ENCODE measurements at places on chromosomes 5 and 9.
A peak's percentile ranks its signal among the peaks of the same experiment; 100 is the strongest.

DNA sequence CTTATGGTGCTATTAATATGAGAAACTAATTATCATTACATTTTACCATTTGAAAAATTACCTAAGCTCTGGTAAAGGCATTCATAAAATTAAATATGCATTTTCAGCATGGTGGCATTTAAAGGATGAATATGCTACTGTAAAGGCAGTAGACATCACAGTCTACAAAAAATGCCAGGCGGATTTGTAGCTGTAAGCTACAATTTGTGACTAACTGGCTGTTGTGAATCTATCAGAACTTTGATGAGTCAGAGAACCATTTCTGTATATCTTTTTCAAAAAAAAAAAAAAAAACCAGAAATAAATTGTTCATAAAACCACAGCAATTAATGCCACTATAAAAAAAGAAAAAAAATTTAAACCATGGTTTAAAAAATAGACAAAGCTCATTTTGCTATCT is 186.3 kb downstream of the NFIB start:
- DNase-seq: no peak

DNA sequence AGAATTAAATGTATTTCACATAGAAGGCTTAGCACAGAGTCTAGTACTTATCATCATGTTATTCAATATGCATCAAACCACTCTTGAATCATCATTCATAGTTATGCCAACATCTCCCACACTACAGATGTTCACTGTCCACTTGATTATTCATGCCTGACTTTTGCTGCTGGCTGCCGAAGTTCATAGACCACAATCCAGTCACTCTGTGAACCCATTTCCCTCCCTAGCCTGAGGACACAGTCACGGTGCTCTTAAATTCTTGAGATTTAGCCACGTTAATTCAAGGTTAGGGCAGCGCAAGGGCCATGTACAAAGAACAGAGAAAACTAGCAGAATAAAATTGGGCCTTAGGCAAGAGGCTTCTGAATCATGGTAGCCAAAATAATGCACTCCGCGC is 32.4 kb downstream of the ABCA1 start:
- DNase-seq: no peak

- DNase-seq: no peak
Observed at GRCh38 chr9:131892902-131893500, 153.1 kb upstream of the RAPGEF1 start.

DNA sequence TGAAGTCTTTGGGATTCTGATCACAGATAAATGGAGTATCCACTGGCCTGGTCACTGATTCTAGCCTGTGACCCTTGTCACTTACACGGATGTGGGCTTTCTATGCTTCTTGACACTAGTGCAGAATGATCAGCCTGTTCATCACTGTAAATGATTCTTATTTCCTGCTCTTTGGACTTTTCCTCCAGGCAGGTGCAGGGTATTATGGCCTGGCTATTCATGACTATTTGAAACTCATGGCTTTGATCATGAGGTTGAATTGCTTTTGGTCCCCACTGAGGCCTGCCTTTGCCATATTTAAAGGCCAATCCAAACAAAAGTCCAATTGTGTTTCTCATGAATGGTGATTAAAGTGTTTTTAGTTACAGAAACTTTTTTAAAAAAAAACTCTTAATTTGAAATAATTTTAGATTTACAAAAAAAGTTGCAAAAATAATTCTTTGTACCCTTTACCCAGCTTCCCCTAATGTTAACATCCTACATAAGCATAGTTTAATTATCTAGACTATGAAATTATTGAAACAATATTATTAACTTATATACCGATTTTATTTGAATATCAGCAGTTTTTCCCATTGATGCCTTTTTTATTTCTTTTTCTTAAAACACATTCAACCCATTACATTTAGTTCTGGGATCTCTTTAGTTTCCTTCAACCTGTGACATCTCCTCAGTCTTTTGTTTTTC is 68.1 kb downstream of the GALNT10 start:
- DNase-seq: no peak

DNA sequence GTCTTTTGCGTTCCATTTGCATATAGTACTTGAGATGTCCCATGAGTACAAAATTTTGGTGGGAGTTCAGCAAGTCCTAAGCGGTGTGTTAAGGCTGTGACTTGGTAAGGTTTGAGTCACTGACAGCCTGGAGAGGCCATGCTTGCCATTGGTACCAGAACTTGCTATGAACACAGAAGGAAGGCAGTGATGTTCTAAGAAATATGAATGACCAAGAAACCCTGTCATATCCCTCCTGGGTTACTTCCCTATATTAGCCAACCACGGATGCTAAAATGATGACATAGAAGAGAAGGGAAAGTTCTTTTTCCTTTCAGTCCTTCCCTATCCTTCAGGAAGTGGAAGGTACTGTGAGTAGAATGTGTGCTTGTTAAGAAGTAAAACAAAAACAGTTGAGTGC is 136.7 kb downstream of the GCNT1 start:
- no peak for DNase-seq

DNA sequence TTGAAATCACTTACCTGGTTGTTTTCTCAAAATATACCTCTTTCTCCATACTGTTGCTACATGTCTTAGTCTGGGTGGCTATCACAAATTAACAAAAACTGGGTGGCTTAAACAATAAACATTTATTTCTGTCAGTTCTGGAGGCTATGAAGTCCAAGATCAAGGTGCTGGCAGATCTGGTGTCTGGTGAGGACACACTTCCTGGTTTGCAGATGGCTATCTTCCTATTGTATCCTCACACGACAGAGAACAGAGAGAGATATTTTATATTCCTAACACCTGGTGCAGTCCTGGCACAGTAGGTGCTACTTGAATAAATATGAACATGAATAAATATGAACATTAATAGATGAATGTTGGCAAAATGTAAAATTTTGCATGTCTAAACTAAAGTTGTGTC is 164.3 kb upstream of the ACOT12 start:
- no peak for DNase-seq

GRCh38 chr5:111153483-111153882 is 61.3 kb downstream of the WDR36 start:
- no peak for DNase-seq

- no peak for DNase-seq
Observed at GRCh38 chr9:134063088-134063570, 4.7 kb downstream of the BRD3 start.

DNA sequence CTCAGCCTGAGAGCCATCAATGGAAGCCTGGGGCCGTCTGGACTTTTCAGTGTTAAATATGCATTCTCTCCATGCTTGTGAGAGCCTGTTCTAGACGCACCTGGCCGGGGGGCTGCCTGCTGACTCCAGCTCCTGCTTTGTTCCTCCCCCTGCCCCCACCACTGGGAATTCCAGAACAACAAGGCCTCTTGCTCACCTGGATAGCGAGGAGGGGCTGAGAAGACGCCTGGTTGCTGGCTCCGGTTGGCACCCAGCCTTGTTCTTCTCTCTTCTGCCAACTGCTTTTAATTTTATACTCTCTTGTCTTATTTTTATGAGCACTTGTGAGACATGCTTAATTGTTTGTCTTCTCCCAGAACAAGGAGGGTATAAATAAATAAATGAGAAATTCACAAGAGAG is 15.0 kb upstream of the RAPGEF1 start:
- no peak for DNase-seq

GRCh38 chr5:83149671-83150070 is 72.3 kb downstream of the XRCC4 start:
- no peak for DNase-seq

GRCh38 chr9:77291714-77292113 is 114.4 kb downstream of the VPS13A start:
- no peak for DNase-seq

GRCh38 chr5:98913911-98914310 is 14.9 kb downstream of the CHD1 start:
- no peak for DNase-seq

- peak; percentile 59 for DNase-seq
Observed at GRCh38 chr5:134555223-134555889, 29.9 kb downstream of the JADE2 start.

DNA sequence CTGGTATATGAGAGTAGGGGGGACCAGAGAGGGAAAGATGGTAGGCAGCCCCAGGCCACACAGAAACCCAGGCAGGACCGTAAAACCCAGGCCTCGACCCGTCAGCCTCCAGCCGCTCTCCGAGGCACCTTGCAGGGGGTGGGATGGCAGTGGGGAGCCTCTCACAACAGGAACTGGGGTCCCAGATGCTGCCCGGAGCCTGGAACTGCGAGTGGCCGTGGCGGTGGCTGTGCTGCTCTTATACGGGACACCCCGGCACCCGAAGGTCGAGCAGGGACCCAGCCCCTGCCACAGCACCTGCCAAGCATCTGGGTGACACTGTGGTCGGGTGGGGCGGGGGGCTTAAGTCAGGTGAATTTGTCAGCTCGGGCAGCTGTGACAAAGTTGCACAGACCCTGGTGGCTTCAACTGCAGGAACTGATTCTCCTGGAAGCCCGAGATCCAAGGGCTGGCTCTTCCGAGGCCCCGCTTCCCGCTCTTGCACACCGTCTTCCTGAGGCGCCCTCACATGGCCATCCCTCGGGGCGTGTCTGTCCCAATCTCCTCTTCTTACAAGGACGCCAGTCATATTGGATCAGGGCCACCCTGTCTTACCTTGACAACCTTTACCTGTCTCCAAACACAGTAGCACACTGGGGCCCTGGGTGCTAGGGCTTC is 47.6 kb upstream of the EGFL7 start:
- no peak for DNase-seq

DNA sequence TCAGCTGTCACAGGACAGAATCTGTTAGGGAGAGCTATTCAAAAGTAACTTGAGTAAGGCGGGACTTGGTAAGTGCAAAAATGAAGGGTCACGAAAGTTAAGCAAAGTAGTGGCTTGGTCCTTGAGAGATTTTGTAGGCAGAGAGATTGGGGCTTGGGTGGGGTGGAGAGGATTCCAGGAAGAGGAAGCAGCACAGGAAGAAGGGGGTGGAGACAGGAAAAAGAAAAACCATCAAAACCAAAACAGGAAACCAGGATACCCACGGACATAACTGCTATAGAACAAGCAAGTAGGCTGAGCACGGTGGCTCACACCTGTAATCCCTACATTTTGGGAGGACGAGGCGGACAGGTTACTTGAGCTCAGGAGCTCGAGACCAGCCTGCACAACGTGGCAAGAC is 3.7 kb downstream of the ROPN1L start:
- DNase-seq: no peak

DNA sequence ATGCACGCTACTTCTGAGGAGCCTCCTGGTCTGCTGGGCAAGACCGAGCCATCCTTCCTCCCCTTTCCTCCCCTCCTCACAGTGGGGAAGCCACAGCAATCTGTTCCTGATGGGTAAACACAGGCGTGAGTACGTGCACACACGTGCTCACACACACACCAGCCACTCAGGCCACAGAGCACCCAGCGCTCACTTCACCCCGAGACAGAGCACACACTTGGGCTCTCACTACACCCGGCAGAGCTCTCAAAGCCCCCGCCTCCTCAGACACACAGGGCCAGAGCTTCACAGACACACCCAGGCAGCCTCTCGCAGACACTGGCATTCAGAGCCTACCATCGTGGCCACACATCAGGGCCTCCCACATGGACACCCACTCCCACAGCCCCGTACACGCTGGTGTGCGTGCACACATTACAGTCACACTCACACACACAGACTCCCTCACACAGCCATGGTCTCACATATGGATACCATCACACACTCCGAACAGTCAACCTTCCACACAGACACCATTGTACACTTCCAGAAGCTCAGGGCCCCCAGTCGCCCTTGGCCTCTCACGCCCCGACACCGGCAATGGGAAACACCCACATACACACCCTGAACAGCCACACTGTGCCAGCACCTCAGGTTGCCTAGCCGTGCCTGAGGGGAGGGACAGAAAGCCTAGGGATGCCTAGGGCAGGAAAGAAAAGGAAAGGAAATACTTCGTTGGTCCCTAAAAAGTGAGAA is 13.5 kb downstream of the CNTFR start:
- no peak for DNase-seq

- no peak for DNase-seq
Observed at GRCh38 chr5:89703817-89704216, 705.7 kb downstream of the CETN3 start.

DNA sequence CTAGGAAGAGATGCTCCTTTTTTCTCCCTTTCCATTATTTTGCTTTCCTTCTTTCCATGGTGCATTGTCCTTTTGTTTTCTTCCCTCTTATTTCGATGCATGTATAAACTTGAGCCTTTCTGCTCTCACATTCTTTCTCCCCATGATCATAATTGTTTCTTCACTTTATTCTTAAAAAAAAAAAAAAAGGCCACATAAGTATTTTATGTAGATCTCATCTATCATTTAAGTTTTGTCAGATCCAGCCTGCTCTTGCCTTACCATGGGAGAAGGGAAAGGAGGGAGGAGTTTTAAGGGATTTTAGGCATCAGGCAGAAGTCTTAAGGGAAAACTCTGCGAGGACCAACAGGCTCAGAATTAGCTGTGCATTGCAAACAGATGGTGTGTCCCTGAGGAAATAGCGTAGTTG is 11.1 kb downstream of the TGFBR1 start:
- DNase-seq: no peak

GRCh38 chr5:32574540-32575175 is 10.7 kb upstream of the SUB1 start:
- DNase-seq: no peak

GRCh38 chr9:16136961-16137360 is 584.1 kb downstream of the CCDC171 start:
- no peak for DNase-seq

- DNase-seq: no peak
Observed at GRCh38 chr9:121811751-121812150, 160.3 kb downstream of the DAB2IP start.

DNA sequence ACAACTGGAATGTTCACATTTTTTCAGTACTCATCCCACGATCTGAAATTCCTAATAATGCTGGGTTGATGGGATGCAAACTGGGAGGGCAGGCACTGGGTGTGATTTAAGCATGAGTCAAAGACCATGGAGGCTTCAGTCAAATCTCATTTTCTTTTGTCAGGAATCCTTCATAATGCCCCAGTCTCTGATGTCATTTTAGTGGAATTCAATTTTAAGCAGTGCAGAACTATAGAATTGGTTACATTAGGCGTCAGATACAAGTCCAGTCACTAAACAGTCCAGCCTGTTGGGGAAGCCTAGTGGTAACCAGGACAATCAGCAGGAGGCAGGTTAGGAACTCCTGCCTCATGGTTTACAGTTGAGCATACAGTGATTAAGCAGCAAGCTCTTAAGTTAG is 41.0 kb upstream of the TMEM215 start:
- DNase-seq: no peak

DNA sequence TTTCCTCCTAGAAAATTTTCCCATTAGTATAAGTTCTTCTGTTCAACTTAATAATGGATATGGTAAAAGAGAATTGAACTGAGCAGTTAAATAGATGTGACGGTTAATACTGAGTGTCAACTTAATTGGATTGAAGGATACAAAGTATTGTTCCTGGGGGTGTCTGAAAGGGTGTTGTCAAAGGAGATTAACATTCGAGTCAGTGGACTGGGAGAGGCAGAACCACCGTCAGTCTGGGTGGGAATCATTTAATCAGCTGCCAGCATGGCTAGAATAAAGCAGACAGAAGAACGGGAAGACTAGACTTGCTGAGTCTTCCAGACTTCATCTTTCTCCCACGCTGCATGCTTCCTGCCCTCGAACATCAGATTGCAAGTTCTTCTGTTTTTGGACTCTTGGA is 689.6 kb upstream of the CDH10 start:
- DNase-seq: no peak
